T-helper 17 cell (primary cell): ENCODE measurements at places on chromosomes 16 and 17. TPM values are rescaled to one million over a fixed set of nuclear protein-coding genes. Genes with fewer than 3 reads are reported as not detected.

KRT13 gene
- total RNA-seq: not detected

C16orf92 gene
- total RNA-seq: not detected

ABCA9 gene
- total RNA-seq: not detected

CDH1 gene
- total RNA-seq: 0.44 TPM

KRT31 gene
- not detected for total RNA-seq

ACAP1 gene
- total RNA-seq: 641 TPM

RNF157 gene
- total RNA-seq: 43.5 TPM

ELMO3 gene
- total RNA-seq: 2.4 TPM

TAC4 gene
- not detected for total RNA-seq

TEKT5 gene
- not detected for total RNA-seq

DDX28 gene
- total RNA-seq: 14.8 TPM

NOXO1 gene
- total RNA-seq: 0.40 TPM

CCDC102A gene
- 3.1 TPM for total RNA-seq

CCDC200 gene
- 0.60 TPM for total RNA-seq

NTN3 gene
- total RNA-seq: not detected
